Bronchus fibroblast of lung (primary cell): ENCODE measurements at places on chromosomes 1 and 21. TPM values are rescaled to one million over a fixed set of nuclear protein-coding genes. Genes with fewer than 3 reads are reported as not detected.

Gene TP73
- not detected in 2 replicates for total RNA-seq

Gene NR1I3
- not detected in 2 replicates for total RNA-seq

Gene HSD3B1
- not detected in 2 replicates for total RNA-seq

Gene RXFP4
- total RNA-seq: not detected in 2 replicates

Gene EIF3I
- 370 and 402 TPM in 2 replicates for total RNA-seq

Gene CNR2
- total RNA-seq: not detected in 2 replicates

Gene CFHR2
- total RNA-seq: not detected in 2 replicates
